ENCODE measurements at places on chromosomes 3 and 15.

DNA sequence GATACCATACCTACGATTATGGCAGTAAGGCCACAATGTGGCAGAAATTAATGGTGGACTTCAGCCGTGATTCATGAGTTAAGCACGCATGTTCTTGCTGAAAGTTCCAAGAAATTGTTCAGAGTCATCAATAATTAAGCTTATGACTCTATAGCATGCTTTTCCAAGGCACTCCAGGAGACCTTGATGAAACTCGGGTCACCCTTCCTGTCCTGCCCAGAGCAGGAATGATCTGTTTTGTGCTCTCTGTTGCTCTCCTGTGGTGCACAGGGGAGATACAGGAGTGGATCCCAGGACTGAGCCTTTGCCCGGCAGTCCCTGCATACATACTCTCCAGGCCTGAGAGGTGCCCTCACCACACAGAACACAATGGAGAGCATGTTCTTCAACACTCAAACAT, 141.6 kb upstream of the SLC2A2 start:
- no peak for DNase-seq

- no peak for DNase-seq
Observed at GRCh38 chr3:7285505-7285904, 424.6 kb downstream of the GRM7 start.

DNA sequence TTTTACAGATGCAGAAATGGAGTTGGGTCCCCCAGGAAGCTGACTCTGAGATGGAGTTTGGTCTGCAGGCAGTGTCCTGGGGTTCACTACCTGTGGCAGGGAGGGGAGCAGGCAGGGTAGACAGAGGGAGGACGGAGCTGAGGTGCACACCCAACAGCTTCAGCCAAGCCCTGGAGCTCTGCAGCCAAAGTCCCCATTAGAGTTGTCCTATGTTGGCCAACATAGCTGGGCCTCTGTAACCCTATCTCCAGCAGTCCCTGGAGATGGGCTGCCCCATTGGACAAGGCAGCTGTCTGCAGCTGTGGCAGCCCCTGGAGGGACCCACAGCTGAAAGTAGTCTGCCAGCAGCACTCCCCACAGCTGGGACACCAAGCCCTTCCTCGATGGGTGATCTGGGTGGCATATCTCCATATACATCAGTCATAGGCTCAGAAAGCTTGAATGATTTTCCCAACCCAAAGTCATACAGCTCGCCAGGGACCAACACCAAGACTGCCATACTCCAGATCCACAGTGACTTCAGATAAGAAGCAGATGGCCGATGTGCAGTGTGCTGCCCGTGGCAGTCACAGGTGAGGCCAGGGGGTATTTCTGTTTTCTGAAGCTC, 31.9 kb downstream of the STARD5 start:
- DNase-seq: no peak

DNA sequence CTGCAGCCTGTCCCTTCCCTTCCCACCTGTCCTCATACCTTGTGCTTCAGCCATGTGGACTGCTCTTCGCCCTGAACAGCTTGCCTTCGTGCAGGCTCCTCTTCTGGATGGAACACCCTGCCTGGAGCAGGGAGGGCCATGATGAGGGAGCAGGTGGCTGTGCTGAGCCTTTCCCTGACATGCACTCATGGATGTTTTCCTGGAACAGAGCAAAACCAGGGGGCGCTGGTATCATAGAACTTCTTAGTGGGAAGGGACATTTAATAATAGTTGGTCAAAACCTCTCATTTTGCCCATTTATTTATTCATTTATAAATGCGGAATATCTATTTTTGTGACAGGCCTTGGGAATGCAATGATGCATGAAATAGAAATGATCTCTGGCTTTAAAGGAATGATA, 149.3 kb downstream of the CACNA1D start:
- no peak for DNase-seq

GRCh38 chr3:43522727-43523362, 99.0 kb downstream of the ANO10 start:
- DNase-seq: no peak

GRCh38 chr3:30300809-30301208, 305.6 kb upstream of the TGFBR2 start:
- no peak for DNase-seq

GRCh38 chr15:70794596-70795310, 31.4 kb upstream of the UACA start:
- DNase-seq: no peak

GRCh38 chr3:155398046-155398445, 104.6 kb upstream of the STRIT1 start:
- DNase-seq: no peak

DNA sequence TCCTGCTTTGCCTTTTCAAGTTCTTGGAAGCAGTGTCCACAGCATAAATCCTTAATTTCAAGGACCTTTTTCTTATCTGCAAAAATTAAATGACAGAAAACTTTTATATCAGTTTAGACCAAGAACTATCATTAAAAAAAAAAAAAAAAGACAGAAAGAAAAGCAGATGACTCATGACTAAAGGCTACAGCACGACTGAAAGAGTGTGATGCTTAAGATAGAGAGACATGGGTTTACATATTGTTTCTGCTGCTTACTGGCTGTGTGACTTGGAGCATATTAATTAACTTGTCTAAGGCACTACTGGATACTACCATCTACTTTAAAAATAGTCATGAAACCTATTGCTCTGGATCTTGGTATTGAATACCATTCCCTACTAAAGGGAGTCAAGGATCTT, 62.3 kb downstream of the CEP152 start:
- DNase-seq: no peak

GRCh38 chr3:197309528-197310361, 11.3 kb upstream of the DLG1 start:
- DNase-seq: no peak

DNA sequence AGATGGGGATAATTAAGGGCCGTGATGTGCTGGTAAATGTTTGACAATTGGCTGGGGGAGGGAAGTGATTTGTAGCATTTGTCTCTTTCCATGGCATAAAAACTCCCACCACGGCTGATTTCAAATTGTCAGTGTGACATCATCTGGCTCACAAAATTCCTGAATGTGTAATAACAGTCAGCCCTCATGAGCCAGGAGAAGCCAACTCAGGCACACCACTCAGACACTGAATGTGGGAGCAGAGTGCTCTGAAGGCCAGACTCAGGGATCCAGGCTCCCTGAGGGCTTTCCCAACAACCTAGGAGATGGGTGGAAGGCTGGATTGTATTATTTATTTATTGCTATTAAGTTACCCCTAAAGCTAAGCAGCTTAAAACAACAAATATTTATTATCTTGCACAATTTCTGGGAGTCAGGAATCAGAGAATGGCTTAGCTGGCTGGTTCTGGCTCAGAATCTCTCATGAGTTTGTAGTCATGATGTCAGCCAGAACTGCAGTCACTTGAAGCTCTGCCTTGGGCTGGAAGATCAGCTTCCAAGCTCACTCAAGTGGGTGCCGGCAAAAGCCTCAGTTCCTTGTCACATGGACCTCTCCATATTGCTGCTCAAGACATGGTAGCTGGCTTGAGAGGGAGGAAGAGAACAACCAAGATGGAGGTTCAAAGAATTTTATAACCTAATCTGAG, 6.5 kb upstream of the CPEB1 start:
- no peak for DNase-seq

DNA sequence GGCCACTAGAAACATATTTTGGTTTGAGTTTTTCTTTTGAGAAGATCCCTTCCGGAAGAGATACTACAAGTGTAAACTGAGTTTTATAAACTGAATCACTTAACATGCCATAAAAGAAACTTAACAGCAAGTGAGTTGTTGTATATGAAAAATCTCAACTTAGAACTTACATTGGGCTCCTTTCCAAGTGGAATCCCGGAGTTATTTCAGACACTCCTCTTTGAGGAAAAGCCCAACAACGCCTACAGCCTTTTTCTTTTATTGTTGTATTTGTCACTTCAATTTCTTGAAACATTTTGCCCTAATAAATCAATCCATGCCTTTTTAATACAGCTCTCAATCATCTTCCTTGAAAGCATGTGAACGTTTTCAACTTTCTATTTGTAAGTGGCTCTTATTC, 137.3 kb downstream of the FEZF2 start:
- no peak for DNase-seq

DNA sequence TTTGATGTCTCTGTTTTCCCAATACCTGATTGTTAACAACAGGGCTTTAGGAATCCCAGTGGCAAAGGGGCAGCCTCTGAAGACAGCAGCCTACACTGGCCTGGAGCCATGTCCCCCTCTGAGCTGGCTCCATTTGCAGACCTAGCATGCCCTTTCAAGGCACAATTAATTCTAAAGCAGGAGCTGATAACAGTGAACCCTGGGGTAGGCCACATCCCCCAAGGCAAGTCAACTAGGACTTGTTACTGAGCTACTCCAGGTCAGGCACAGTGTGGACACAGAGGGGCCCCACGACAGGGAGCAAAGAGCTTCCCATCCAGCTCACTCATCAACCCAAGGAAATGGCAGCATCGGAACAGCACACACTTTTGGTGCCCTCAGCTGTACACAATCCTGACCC, 51.9 kb downstream of the SPSB4 start:
- no peak for DNase-seq

DNA sequence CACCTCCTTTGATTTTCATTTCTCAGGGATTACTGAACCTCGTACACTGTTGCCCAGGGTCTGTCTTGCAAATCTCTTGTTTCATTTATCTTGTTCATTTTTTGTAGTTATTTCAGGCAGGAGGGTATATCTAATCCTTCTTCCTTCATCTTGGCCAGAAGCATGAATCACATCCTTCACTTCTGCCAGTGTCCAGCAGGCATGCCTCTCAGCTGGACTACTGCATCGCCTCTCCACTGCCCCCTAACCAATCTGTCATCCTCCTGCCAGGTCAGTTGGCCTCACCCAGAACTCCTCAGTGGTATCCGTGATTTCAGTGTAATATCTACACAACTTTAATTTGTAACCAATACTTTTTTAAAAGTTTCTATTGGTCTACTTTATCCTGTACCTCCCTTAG, 297.9 kb downstream of the GABRG3 start:
- DNase-seq: no peak

DNA sequence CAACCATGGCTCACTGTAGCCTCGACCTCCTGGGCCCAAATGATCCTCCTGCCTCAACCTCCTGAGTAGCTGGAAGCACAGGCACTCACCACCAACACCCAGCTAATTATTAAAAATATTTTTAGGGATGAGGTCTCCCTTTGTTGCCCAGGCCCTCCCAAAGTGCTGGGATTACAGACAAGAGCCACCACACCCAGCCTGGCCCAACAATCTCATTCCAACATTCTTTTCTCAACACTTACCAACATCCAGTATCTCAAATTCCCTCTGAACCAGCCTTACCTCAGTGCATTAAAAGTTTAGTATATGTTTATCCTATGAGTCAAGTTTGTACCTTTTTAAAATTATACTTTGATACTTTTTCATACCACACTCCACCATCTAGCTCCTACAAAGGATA, 25.0 kb downstream of the ANXA2 start:
- DNase-seq: no peak

- DNase-seq: no peak
Observed at GRCh38 chr15:67784090-67784781, 41.1 kb upstream of the SKOR1 start.

GRCh38 chr3:116135457-116136085, 309.7 kb downstream of the LSAMP start:
- no peak for DNase-seq

DNA sequence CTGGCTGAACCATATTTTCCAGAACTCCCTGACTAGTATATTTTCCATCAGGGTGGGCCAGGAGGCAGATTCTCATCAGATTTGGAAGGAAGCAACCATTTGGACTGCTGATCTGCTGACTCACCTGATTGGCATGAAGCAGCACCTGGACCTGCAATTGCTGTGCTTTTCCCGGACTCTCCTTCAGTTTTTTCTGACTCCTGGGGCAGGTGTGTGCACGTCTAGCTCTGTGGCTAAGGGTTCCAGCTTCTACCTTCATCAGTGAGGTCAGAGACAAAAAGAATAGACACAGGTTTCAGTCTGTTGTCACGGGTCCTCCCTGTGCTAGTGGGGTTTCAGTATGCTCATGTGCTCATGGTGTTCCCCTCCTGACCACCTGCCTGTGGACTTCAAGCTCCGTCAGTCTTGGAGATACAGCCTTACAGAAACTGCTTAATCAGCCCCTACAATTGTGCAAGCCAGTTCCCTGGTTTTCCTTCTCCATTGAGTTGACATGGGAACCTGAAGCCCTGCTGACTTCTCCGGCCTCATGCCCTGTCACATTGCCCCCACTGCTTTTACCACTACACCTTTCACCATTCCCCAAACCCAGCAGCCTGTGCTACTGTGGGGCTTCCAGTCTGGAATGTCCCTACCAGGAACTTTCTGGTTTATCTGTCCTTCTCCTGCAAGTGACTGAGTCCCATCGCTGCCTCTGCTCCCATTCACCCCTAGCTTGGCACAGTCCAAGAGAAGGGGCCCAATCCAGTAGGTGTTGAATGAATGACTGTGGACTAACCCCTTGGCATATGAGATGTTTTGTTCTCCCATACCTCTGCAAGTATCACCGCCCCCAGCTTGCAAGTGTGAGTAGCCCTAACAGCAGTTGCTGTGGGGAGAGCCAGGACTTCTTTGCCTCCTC, 31.7 kb downstream of the HMCES start:
- DNase-seq: no peak

DNA sequence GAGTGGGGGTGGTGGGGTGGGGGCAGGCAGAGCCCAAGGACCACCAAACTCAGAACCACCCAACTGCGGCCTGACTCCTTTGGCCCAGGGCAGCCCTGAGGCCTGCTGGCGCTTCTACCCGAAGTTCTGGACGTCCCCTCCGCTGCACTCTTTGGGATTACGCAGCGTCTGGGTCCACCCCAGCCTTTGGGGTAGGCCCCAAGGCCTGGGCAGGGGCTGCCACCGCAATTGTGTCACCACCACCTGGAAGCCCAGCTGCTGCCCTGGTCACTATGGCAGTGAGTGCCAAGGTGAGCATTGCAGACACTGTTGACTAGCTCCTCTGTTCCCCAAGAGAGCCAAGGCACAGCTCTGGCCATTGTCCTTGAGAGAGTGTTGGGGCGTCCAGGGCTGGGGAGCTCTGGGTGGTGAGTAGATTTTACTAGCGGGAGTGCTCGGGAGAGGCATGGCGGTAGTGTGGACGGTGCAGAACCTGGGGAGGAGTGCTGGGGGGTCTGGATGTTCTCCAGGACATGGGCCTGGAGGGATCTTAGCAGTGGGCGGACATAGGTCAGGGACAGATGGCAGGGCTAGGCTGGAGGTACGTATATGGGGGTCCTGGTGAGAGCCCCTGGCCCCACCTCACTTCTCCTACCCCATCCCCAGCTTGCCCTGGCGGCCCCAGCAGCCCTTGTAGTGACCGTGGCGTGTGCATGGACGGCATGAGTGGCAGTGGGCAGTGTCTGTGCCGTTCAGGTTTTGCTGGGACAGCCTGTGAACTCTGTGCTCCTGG, 12.8 kb downstream of the NT5DC2 start:
- DNase-seq: no peak

DNA sequence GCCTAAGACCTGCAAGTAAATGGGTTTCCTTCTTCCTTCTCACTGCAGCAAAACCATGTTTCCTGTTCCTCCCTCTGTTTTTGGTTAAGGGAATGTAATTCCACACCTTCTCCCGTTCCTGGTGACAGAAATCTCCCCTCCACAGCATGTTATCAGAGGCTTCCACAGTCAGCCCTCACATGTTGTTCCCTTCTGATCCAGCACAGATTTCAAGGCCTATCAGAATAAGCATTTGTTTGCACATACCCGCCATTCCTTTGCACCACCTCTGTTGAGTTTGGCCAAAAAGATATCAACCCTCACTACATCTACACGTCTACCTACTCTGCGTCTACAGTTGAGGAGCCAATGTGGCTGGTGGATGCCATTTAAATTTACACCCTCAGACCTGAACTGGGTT, 113.9 kb upstream of the GRM7 start:
- no peak for DNase-seq
